Stimulated activated CD8-positive, alpha-beta memory T cell treated with anti-CD3 and anti-CD28 coated beads, Interleukin-7, amount 100 ng/mL, for 1 hour (primary cell): ENCODE measurements at places on chromosomes 4 and X.

DNA sequence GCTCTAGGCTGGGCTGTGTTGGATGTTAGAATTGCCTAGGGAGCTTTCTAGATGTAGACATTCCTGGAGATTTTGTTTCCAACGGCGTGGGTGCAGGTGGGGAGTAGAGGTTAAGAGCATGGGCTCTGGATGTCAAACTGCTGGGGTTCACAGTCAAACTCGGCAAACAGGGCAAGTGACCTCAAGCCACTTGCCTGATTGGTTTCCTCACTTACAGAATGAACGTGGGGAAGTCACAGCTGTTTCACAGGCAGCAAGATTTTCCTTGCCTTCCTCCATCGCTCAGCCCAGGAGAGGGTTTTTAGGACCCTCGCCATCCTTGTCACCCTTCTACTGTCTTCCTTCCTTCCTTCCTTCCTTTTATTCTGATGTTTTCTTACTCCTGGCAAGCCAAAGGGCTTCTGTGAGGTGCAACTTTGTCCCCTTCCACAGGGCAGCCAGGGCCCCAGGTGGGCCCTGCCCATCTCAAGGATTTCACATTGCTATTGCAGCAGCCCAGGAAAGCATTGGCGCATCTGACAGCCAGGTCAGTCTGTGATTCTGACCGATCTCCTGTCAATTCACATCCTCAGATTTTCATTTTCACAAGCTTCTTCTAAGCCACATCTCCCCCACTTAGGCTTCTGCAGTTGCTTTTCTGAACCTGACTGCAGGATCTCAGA is 7.0 kb downstream of the RTL5 start:
- DNase-seq: no peak

GRCh38 chr4:12446657-12447185 is 1018.0 kb upstream of the HS3ST1 start:
- DNase-seq: no peak

- DNase-seq: no peak
Measured at GRCh38 chr4:123248085-123248659, 148.4 kb upstream of the SPRY1 start.

- no peak for DNase-seq
Measured at GRCh38 chr4:38930204-38930603, 62.6 kb downstream of the FAM114A1 start.

DNA sequence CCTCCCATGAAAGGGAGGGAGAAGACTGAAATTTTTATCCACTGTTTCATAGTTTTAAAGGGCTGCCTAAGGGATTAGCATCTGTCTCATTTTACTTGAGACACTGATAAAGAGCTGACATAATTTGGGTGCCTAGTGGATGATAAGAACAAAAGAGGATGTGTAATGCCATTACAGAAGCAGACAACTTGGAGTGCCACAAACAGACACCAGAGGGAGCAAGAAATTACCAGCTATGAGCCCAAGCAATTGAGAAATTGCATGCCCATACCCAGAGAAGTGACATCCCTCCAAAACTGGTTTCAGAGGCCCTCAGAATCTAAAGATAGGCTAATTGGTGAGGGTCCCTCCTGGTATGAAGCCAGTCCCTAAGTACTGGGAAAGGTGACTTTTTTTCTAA is 38.5 kb upstream of the POU3F4 start:
- DNase-seq: no peak

GRCh38 chrX:133610056-133610455 is 194.8 kb upstream of the GPC4 start:
- no peak for DNase-seq

DNA sequence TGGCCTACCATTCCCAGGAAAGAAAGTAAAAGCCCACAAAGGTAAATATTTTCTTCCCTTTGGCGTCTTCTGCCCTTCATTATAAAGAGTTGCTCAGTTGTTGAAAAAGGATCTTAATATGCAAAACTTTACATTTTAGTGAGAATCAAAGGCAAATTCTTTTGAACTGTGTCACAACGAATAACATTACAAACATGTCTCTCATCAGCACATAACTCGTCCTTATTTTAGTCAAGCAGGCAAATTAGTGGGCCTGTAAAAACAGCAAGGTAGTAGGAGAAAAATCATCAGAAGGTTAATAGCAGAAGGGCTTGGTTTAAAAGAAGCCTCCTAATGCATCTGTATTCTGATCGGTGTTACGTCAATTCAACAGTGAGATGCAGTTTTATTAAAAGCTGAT is 647.3 kb upstream of the DIPK2B start:
- no peak for DNase-seq

DNA sequence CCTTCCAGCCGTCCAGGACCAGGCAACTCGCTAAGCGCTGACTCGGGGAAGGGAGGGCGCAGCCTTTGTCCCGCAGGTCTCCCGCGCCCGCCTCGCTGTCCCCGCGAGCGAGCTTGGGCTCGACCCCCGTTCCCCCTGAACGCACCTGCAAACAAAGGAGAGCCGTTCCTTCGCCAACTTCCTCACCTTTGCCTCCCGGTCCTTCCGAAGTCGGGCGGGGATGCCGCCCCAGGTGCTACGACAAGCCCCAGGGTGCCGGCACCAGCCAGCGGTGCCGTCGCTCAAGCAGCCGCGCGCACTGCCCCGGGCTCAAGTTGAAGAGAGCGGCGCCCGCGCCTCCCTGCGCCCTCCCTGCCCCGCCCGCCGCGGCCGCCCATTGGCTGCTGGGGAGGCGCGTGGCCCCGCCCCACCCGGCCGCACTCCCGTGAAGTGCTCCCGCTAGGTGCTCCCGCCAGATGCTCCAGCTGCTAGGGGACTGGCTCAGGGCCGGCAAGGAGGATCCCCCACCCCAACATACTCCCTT is 107.1 kb downstream of the NSUN7 start:
- no peak for DNase-seq

DNA sequence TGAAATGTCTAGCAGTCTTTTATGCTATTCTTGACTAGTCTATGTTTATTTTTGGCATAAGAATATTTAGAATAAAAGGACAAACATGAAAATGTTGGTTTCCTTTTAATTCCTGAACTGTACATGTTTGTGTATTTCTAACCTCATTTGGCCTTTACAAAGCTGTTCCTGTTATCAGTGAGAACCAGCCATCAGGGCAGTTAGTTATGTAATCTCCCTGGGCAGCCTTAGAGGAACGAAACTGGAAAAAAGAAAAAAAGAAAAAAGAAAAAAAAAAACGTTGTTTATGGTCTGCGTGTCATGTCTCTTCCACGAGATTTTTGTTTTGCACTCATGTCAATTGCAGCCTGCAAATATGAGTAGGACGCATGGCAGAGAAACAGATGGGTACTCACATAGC is 193.7 kb downstream of the MAGEB5 start:
- DNase-seq: no peak

DNA sequence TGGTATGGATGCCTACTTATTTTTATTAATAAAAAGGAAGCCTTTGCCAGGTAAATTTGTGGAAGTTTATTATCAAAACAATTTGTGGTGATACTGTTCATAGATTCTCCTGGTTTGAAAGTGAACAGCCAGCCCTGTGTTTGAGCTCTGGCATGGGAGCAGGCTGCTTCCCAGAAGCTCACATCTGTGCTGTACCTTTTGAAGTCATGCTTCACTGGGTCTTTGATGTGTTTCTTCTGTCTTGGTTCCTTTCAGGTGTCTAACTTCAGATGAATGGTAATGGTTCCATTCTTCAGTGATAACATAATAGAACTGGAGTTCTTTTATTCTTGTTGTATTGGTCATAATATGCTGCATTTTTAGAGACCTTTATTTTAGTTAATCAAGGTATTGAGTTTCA is 85.5 kb downstream of the BMPR1B start:
- DNase-seq: no peak

GRCh38 chr4:4555916-4556315 is 14.1 kb upstream of the STX18 start:
- DNase-seq: no peak

- no peak for DNase-seq
Measured at GRCh38 chr4:121077496-121077895, 5.2 kb upstream of the NDNF start.

DNA sequence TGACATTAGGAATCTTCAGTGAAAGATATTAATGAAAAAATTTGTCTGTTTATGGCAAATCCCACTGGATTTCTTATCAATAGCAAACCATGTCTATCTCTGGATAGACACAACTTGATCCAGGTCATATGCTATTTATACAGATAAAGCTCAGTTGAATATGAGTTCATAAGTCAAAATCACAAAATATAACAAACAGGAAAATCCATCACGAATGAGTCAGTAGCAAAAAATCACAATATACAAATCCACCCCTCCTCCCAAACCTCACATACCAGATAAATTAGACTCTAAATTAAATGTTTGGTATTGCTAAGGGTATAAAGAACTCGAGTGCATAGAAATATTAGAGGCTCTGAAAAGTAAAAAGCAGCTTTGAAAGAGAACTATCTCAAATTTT is 420.5 kb downstream of the TLL1 start:
- no peak for DNase-seq

DNA sequence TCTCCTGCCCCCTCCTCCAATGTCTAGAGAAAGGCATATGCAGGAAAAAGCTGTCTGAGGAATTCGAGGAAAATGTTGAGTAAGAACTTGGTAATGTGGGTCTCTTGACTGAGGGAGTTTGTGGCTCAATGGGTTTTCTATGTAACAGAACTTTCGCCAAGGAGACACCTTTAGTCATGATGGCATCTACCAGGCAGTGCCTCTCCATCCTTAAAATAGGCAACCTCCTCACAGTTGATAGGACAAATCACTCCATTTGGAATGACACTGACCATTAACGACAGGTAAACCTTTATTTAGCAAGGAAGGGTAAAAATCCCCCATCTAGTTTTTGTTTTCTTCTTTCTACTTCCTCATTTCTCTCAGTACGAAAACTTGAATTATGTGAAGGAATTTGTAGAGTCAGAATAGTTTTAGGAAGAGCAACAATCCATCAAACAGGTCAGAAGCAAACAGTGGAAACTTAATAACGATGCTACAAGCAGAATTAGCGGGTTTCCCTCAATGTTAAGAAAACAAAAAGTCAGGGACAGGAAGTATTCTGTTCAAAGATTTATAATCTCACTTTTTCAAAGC is 2.7 kb downstream of the GSX2 start:
- DNase-seq: no peak

DNA sequence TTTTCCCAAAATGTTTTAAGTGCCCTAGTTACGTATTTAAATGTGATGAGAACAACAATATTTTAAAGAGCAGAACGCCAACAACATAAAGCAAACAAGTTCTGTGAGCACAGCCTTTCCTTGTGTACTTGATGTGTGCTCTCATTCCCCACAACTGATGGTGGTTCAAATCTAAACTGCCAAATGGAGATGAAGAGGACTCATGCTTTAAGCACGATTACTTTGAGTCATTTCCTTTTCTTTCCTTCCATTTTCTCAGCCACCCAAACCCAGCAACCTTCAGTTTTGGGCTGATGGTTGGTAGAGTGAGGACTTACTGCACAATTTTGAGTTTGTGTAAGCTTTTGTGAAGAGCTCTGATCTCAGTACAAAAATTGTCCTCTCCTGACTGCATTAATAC is 1.7 kb downstream of the NSD2 start:
- no peak for DNase-seq

- DNase-seq: no peak
Measured at GRCh38 chr4:24794916-24795665, at the start of gene SOD3. Gene SOD3 (plus strand): TSS chr4:24795573. CDS start chr4:24799522, 3,949 bp downstream.

DNA sequence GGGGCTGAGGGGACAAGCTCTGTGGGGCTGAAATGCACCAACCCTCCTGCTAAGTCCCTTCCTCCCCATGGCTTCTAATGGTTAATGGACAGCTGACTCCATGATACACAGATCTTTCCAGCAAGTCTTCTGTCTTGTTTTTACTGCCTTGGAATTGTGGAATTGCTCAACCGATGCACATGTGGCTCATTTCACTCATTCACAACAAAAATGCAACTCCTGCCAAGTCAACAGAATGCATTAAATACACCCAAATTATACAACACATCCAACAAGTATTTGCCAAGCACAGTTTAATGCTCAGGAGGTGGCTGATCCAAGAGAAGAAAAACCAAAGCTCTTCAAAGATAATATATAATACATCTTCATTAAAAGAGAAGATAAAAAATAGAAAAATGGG is 61.9 kb upstream of the PAGE4 start:
- DNase-seq: no peak

DNA sequence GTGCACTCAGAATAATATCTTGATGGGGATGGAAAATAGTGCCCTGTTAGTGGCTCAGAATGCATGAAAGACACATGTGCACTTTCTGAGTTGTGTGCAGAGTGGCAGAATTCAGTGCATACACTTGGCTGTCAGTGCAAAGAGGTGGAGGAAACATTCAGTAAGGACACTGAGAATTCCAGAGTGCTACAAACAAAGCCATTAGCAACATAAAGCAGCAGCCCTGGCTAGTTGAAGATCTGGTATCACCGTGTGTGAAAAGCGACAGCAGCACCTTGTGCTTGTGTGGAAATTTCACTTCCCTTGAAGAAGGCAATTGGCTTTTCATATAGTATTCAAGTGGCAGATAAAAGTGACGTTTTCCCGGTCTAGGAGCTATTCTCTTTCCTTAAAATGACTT is 810.4 kb downstream of the TRIML1 start:
- DNase-seq: no peak

DNA sequence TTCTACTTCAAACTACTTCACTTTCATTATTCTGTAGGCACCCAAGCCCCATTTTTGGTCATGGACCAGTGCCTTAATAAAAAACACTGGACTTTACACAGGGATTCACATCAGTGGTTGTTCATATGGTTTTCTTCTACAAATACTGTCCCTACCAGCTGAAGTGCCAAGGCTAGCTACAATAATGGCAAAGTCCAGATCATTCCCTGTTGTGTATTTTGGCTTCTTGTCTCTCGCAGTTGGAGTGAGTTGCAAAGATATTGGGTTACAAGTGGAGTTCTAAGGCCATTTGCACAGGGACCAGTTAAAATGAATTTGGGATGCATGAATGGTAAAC is 16.7 kb upstream of the ANKRD17 start:
- DNase-seq: no peak

GRCh38 chr4:54813674-54814073 is 155.9 kb downstream of the KIT start:
- no peak for DNase-seq

- DNase-seq: no peak
Measured at GRCh38 chrX:133171962-133172708, 46.0 kb downstream of the TFDP3 start.

GRCh38 chrX:108439961-108440696 is 491 bp downstream of the COL4A5 start:
- DNase-seq: no peak

DNA sequence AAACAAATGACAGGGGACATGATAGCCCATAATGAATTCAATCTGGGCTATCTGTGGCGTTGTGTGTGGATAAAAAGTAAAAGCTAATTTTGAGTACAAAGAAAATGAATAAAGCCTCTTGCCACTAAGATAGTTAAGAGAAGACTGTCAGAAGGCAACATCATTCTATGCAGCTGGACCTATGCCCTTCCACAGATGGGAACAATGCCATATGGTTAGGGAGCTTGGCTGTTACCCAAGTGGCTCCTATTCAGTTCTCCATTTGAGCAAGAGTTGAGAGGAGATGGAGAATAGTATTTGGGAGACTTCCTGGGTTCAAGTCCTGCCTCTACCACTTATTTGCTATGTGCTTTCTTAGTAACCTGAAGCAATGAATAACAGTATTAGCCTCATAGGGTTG is 107.7 kb downstream of the ANXA3 start:
- DNase-seq: no peak
